Stomach (tissue), 19 donors: ENCODE measurements at places on chromosomes 16 and 17. TPM values are rescaled to one million over a fixed set of nuclear protein-coding genes. Genes with fewer than 3 reads are reported as not detected.
A peak's percentile ranks its signal among the peaks of the same experiment; 100 is the strongest.

Gene RBFOX1
- 0.03 TPM for polyA plus RNA-seq

Gene HID1
- 85.2 TPM for polyA plus RNA-seq

Gene KRT15
- polyA plus RNA-seq = 4.7 TPM

Gene ZPBP2
- polyA plus RNA-seq = not detected

Gene NUTF2
- 92.0 TPM for polyA plus RNA-seq

Gene PIMREG
- 2.1 TPM for polyA plus RNA-seq

Gene PTX4
- polyA plus RNA-seq = not detected

- H3K4me3 ChIP-seq = no peak overlapping the region
- no peaks in the 10 kb centered on the region for H3K36me3 ChIP-seq
- no peaks in the 10 kb centered on the region for H3K4me1 ChIP-seq
- no peak for DNase-seq
Measured at GRCh38 chr17:83152227-83152744, 72.9 kb downstream of the METRNL start.

DNA sequence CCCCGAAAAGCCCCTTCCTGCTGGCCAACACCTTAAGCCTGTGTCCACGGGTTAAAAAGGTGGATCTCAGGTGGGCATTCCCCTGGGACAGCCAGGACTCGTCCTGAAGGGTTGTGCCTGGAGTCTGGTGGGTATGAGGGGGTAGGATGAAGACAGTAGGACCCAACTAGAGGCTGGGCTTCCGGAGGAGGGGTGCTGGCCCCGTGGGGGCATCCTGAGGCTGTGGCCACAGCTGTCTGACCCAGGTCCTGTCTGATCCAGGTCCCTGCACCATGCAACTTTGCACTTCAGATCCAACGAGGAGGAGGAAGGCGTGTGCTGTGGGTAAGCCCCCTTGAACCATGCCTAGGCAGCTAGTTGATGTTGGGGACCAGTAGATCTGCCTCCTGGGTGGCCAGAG is 37.6 kb upstream of the CPNE2 start:
- no peak overlapping the region for H3K27ac ChIP-seq
- H3K4me3 ChIP-seq = no peak overlapping the region
- no peaks in the 10 kb centered on the region for H3K4me1 ChIP-seq
- peaks cover 87% of the 10 kb centered on the region for H3K36me3 ChIP-seq
- H3K27me3 ChIP-seq = no peaks in the 10 kb centered on the region

GRCh38 chr17:8162233-8162996 is at the start of gene VAMP2:
Gene VAMP2, minus strand, starts transcription at chr17:8162948. Its CDS starts 69 bp downstream, at chr17:8162879.
- peak; percentile 86 for DNase-seq
- no peaks in the 10 kb centered on the region for H3K27me3 ChIP-seq
- peak within 1 kb of the TSS; percentile 69 for H3K4me3 ChIP-seq
- H3K36me3 ChIP-seq = peaks cover 18% of the 10 kb centered on the region

DNA sequence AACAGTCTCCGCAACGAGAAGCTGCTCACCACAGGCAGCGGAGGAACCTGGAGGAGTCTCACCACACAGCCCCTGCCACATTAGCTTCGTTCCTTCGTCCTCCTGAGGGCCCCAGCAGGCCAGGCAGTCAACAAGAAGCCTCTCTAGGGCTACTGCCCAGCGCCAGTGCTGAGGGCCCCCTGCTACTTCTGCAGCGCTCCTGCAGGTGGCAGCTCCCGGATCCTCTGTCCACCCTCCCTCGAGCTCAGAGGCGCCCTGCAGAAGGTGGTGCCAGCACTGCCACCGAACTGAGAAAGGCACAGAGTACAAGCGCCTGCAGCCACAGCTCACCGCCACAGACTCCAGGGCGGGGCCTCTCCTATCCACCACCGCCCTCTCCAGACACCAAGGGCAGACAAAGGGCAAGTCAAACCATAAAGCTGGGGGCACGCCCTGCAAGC is 27.3 kb downstream of the KDM8 start:
- no peak overlapping the region for H3K4me3 ChIP-seq
- peaks cover 58% of the 10 kb centered on the region for H3K36me3 ChIP-seq
- no peaks in the 10 kb centered on the region for H3K27me3 ChIP-seq
- peak; percentile 80 for DNase-seq
